ENCODE measurements at places on chromosomes 7 and 10. TPM values are rescaled to one million over a fixed set of nuclear protein-coding genes. Genes with fewer than 3 reads are reported as not detected.

The NAMPT gene
- 79.1 TPM for total RNA-seq

The AS3MT gene
- total RNA-seq = 6.4 TPM

The FAM24B gene
- total RNA-seq = 19.0 TPM

The ANLN gene
- 105 TPM for total RNA-seq

The PPP1R17 gene
- not detected for total RNA-seq

The LOXL4 gene
- total RNA-seq = 3.7 TPM

The TEX47 gene
- total RNA-seq = not detected

The PDE6C gene
- total RNA-seq = not detected

The INHBA gene
- total RNA-seq = 0.72 TPM

The SP4 gene
- 15.1 TPM for total RNA-seq

The NCAPG2 gene
- 67.6 TPM for total RNA-seq

The SERPINE1 gene
- total RNA-seq = 0.09 TPM

- DNase-seq = no peak
These were observed 721.1 kb downstream of the KCNMA1 start for GRCh38 chr10:76916536-76916935.

GRCh38 chr10:99983280-99983988 is 26.3 kb downstream of the DNMBP start:
- no peak for DNase-seq

- no peak for DNase-seq
These were observed 33.1 kb downstream of the PRSS2 start for GRCh38 chr7:142803901-142804300.

DNA sequence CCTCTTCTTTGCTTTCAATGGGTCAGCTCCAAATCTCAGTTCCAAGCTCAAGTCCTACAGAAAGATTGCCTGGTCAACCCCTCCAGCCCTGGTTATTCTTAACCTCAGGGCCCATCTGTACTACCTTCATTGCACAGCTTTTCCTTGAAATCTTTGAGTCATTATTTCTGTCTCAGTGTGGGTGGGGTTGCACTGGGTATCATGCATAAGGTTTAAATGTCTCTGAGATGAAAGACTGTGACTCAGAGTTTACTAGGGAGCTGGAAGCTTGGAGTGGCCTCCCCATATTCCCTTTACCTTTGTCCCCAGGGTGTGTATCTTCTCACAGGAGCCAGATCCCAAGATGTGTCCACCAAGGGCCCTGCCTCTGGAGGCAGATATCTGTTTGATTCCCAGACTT is 3.3 kb upstream of the OR6V1 start:
- no peak for DNase-seq

- DNase-seq = no peak
These were observed 205.8 kb downstream of the FRMD4A start for GRCh38 chr10:14124941-14125340.

DNA sequence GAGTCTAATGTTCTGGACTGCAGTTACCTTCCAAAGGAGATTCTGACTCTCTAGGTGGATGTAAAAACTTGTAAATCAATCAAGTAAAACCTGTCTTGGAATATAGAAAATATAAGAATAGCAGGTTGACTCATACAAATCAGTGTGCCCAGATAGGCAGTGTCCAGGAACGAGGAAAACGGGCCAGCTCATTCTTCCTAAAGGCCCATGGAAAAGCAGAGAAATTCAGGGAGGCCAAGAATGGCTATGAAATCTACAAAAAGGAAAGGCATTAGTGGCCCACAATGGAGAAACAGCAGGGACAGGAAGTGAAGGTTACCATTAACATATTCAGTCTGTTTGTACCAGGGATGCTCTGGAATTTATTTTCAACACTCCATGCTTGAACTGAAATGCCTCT is 14.9 kb downstream of the GLI3 start:
- no peak for DNase-seq

DNA sequence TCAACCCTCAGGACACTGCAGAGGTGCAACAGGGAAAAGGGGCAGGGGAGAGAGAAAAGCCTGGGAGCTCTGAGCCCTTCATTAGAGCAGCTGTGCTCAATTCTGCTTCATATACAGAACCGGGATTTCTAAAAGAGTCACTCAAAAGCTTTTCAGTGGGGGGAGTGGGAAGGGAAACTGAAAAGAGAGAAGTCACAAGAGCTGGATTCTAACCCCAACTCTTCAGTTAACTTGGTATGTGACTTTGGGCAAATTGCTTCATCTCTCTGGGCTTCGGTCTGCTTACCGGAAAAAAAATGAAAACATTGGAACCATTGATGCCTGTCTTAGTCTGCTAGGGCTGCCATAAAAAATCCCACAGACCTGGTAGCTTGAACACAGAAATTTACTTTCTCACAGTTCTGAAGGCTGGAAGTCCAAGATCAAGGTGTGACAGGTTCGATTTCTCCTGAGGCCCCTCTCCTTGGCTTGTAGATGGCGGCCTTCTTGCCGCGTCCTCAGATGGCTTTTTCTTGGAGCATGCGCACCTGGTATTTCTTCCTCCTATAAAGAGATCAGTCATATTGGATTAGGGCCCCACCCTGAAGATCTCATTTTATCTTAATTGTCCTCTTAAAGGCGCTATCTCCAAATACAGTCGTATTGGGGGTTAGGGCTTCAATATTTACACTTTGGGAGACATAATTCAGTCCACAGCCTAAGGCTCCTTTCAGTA is 118.3 kb upstream of the KMT2E start:
- no peak for DNase-seq

DNA sequence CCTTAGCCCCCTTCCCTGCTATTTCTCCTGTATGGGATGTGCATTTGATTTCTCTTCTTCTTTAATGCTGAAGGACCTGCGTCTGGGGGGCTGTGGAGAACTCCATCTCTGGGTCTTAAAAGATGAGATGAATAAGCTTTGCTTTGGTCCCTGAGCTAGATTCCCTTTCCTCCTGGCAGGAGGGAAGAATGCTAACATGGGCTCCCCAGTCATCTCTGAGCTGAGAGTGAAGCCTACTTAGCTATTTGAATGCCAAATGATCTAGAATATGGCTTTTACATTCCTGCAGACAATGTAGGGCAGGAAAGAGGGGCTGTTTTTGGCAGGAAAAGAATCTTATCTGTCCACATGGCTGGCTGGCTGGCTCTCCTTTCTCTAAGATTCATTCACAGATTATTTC is 62.6 kb upstream of the EFCAB10 start:
- DNase-seq = no peak

DNA sequence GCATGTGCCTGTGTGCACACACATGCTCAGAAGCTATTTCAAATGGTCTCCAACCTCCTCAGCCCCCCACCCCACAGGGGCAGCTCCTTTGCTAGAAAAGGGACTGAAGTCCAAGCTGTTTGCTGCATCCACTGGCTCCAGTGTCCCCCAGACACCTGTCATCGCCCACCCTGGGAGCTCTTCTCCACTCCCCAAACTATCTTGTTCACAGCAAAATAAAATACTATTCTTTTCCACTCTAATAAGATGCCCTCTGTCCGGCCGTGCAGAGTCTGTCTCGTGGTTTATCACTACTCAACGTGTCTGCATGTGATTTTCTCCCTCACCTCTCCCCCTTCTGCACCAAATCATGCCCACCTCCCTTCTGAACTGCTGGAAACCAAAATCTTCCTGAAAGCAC is 25.6 kb downstream of the HIPK2 start:
- no peak for DNase-seq

- DNase-seq = no peak
These were observed 9.1 kb downstream of the TMEM270 start for GRCh38 chr7:73870041-73870492.

DNA sequence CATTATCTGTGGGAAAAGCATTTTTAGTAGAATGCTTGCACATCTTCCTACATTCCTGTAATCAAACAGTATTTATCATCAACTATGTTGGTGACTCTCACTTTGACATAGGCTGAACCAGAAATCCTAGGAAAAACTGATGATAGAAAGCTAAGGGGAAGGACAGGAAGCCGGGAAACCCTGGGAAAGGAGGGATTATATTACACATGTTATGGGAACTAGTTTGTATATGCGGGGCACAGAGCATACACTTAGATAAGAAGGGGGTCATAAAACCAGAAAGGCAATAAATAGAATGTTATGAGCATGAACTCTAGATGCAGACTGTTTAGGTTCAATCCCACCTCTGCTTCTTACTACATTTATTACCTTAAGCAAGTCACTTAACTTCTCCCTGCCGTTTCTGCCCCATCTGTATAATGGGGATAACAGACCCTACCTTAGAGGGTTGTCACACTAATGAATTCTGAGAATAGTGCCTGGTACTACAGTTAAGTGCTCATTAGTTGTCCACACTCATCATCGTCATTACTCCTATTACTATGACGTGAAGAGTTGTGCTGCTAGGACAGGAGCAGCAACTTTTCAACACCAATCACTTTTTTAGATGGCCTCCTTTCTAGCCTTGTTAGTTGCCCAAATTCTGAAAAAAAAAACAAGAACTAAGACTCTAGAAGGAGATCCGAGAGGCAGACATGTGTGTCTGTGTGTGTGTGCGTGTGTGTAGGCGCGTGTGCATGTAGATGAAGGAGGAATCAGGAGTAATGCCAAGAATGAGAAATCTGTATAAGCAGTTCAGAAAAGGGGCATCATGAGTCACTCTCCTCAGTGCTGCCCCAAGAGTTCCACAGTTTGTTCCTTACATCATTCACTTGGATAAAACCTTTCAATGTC is 52.2 kb downstream of the KMT2C start:
- no peak for DNase-seq

DNA sequence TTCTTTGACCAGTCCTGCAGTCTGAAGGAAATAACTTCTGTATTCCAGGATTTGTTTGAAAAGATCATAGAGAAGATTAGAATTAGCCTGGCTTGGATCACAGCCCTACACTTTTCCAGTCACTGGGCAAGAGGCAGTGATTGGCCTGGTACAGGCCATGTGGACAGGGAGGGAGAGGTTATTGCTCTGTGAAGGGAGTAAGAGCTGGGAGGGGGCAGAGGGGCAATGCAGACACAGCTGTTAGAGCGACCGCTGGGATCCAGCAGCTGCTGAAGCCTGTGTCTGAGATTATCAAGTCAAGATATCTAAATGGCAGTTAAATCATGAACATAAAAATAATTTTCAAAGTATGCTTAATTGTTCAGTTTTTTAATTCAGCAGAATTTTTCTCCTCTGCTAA is 257.3 kb downstream of the SDK1 start:
- no peak for DNase-seq

GRCh38 chr10:88260329-88261051 is 322.6 kb downstream of the RNLS start:
- DNase-seq = no peak

DNA sequence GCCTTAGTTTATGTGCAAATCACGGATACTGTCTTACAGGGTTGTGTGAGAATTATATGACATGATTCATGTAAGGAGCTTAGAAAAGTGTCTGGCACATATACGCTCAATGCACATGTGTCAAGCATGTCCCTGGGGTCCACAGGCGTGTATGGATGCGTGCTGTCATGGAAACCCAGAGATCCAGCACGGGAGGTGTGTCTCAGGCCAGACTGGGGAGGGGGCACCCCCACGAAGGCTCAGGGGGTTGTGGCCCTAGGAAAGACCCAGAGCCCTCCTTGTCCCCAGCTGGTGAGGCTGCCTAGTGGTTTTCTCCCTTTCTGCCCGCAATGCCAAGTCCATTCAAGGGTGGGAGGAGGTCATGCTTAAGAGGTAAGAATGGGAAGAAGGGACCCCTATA is 9.1 kb downstream of the BTBD16 start:
- DNase-seq = no peak

GRCh38 chr10:652233-652632 is 37.2 kb downstream of the DIP2C start:
- peak; percentile 44 for DNase-seq

DNA sequence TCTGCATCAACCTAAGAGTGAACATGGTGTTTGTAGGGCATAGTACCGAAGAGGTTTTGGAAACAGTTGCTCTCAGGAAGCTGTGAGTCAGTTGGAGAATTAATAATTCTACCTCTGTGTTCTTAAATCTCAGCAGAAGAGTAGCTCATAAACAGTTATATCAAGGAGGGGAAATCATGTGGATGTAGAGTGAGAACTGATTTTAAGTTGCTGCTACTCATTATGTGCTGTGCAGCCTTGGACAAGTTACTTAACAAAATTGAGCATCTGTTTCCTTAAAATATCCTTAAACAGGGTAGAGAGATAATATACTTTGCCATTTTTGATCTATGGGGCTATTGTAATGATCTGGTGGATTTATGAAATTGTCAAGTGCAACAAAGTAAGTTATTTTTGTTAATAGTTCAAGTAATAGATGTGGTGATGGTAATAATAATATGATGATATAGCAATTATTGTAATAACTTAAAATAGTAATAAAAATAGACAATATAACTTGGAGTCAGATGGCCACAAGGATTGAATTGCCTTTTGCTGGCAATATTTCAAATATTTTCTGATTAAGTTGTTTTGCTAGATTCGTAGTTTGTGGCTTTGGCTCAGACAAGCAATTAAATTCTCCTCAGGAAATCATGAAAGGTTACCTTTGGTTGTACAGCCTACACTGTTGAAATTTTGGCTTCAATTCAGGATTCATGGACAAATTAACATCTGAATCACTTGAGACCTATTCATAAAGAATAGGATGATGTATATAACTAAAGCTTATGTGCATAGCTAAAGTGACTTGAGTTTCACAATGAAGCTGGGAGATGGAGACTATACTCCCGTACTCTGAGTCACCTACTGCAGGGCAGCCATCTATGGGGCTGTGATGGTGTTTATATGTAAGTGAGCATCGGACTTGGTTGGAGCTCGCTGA is 228.5 kb downstream of the CDK14 start:
- no peak for DNase-seq

GRCh38 chr10:3473271-3473670 is 300.7 kb upstream of the PITRM1 start:
- no peak for DNase-seq

GRCh38 chr7:103132995-103133688 is 15.8 kb downstream of the NAPEPLD start:
- DNase-seq = no peak

DNA sequence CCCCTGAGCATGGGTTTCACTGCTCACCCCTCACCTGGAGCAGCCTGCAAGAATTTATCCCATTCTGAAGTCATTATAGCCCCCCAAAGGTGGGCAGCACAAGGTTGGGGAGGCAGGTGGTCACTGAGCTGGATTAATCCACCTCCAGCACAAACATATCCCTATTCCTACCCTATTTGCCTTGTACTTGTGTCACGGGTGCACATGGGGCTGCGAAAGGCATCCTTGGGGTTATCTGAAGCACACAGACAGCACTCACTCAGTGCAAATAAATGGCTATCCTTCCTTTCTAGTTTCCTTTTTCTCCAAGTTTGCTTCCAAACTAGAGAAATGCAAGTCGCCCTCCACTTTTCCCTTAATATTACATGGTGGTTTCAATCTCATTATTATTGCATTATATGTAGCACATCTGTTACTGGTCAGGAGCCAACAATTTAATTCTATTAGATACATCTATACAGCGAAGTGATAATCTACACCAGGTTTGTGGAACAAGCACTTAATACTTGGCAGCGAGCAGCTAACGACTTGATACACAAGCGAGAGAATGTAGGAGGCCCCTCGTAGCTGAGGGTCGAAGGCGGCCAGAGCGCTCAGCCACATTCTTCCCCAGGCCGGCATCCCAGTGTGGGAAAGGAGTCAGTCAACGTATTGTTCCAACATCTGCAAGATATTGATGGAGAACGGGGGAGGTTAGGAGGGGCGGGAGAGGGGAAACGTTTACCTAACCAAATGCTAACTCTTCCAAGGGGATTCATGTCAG is 121.3 kb upstream of the HABP2 start:
- DNase-seq = no peak

- no peak for DNase-seq
These were observed 25.4 kb upstream of the MRC1 start for GRCh38 chr10:17783751-17784150.

GRCh38 chr10:804787-805619 is 115.5 kb upstream of the DIP2C start:
- DNase-seq = no peak

- DNase-seq = no peak
These were observed 54.8 kb upstream of the EXOC4 start for GRCh38 chr7:133197972-133198544.

All from Caco-2 (cell line).